ENCODE measurements at places on chromosomes 6 and 20.

DNA sequence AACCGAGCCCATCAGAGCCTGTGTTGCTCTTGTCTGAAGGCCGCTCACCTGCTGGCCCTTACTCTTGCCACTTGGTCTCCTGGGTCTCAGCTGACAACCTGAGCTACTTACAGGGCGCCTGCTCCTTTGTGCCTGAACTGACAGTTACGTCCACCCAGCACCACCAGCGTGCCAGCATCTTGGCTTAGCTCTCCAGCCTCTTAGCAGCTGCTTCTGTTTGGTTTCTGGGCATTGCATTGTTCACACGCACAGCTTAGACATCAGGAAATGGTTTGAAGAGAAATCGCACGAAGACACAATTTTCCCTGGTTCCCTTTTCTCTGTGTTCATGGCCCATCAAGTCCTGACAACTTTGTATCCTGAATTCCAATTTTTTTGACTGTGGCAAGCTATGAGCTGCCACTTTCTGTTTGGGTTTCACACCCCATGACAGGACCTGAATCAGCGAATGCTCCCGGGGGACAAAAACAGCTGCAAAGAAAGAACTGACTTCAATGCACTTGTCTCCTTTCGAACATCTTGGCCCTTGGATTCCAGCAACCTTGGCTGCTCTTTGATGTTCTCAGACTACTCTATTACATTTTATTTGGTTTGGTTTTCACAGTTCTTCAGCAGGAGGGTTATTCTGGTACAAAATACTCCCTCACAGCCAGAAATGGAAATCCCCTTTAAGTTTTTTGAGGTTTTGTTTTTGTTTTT lies 45.2 kb upstream of the LY86 start:
- no peak for DNase-seq

DNA sequence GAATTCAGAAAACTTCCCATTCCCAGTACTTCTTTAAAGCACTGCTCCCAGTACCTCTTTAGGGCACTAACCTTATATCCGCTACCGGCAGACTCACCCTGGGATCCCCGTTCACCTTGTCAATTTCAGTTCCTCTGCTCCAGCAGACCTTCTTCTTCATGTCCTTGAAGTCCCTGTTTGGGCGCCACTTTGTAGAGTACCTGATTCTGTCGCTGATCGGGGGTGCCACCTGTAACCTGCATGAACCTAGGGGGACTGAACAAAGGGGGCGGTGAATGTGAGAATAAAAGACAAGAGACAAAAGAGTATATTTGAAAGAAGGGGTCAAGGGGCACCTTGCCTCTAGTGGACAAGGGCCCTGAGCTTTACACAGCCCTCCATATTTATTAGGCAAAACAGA lies 4.9 kb upstream of the GINS1 start:
- DNase-seq: no peak

- no peak for DNase-seq
Observed at GRCh38 chr6:54060286-54060685, 51.0 kb upstream of the MLIP start.

GRCh38 chr6:7419065-7419464 lies 29.5 kb downstream of the RIOK1 start:
- DNase-seq: no peak

DNA sequence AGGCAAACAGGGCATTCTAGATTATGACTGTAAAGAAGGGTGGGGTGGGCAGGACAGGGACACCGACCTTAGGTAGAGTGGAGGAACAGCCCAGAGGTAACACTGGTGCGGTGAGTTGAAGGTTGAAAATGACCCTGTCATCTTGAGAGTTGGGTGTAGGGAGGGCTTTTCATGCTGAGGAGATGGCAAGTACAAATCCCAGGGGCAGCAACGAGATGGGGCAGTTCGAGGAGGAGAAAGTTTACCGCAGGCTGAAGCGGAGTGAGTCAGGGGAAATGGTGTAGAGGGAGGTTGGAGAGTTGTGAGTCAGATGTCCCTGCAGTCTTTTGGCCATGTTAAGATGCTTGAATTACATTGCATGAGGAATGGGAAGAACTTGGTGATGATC lies 101.1 kb downstream of the HIVEP1 start:
- DNase-seq: no peak

- no peak for DNase-seq
Observed at GRCh38 chr6:152529369-152529768, 107.8 kb downstream of the SYNE1 start.

DNA sequence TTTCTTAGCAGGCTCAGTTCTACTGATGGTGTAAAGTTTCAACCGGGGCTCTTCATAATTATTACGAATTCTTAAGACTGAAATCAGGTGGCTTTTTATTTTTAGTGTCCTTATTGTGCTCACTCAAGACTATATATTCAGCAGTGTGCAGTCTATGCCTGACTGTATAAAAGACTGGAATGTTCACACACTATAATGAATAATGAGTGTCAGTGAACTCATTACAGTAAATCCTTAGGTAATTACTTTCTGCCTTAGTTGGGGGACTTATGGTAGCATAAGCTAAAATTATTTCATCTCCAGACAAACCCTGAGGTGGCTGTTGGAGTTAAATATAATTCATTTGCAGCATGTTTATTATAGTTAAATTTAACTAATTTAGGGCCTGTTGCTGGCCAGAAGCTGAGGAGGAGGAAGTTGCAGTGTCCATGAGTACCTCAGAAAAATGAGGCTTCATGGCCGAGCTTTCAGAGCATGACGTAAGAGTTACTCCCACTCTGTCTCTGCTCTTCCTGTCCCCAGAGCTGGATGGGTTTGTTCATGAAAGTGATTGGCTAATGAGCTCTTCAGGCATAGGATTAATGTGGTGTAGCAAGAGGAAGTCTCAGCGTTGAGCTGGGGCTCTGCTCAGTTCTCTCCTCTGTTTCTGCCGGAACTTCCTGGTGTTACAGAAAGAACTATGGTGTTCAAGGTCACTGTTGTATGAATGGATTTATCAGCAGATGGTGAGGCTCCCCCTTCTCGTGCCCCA lies 335.7 kb downstream of the NRN1 start:
- no peak for DNase-seq

- no peak for DNase-seq
Observed at GRCh38 chr20:51221791-51222408, 199.0 kb upstream of the KCNG1 start.

DNA sequence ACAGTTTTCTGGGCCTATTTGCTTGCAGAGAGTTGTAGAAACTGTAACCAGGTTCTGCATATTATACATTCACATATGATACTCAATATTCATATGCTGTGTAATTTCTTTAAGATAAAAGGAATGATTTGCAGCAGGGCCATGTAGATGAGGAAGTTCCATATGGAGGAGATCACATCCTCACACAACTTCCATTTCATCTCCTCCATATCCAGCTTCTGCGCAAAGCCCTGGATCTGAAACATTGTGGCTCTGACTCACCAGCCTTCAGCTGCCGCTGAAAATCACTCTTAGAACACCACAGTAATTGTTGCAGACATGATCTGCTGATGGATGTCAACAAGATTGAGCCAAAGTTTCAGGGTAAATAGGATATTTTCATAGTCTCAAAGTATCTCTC lies 57.7 kb downstream of the PXDC1 start:
- no peak for DNase-seq

GRCh38 chr20:61965606-61966491 lies 99.8 kb downstream of the TAF4 start:
- DNase-seq: no peak

- no peak for DNase-seq
Observed at GRCh38 chr6:159121486-159121885, 47.7 kb upstream of the FNDC1 start.

DNA sequence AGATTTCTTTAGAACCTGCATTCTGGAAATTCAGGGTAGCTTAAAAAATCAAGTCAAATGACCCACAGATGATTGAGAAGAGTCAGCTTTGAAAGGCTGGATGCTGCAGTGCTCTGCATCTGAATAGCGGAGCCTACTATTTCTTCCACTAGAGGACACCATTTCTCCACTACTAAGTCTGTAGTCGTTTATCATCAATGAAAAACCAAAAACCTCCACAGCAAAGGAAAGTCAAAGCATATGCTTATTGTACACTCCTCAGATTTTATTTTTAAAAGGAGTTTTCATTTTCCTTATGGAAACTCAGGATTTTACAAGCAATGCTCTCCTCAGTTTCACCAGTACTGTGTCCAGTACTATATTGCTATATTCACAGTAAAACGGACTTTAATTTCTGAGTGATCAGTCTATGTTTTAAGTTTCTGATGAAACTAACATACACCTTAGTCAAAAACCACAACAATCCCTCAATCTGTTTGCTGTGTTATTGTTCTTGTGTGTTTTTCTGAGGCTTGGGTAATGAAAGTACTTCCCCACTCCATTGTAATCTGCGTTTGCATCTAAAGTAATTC lies 50.5 kb upstream of the ENPP5 start:
- no peak for DNase-seq

DNA sequence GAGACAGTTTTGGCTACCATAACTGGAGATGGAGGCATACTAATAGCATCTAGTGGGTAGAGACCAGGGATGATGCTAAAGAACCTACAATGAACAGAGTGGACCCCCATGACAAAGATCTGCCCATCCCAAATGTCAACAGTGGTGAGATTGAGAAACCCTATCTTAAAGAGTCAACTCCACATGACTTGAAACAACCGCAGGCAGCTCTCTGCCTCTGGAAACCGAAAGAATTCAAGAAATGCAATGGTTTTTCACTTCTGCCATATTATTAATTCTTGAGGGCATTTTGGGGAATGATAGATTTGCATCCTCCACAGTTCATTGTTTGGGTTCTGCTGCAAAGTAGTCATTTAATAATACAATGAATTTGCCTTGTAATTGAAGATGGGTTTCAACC lies 463.4 kb downstream of the MAFB start:
- DNase-seq: no peak

DNA sequence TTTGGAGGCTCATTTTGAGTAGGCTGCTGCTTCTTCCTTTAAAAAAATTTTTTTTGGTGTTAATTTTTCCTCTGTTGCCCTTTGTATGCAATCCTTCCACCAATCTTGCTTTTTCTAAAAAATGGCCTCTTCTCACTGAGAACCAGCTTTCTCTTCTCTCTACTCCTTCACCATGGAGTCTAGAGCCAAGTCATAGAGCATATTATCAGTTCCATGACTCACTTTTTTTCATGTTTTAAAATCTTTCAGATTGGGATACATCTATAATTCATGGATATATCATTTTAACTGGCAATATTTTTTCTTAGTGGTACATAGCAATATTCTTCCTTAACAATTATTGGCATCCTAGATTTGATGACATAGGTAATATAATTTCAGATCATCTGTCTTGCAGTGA lies 62.7 kb downstream of the SLX4IP start:
- no peak for DNase-seq

DNA sequence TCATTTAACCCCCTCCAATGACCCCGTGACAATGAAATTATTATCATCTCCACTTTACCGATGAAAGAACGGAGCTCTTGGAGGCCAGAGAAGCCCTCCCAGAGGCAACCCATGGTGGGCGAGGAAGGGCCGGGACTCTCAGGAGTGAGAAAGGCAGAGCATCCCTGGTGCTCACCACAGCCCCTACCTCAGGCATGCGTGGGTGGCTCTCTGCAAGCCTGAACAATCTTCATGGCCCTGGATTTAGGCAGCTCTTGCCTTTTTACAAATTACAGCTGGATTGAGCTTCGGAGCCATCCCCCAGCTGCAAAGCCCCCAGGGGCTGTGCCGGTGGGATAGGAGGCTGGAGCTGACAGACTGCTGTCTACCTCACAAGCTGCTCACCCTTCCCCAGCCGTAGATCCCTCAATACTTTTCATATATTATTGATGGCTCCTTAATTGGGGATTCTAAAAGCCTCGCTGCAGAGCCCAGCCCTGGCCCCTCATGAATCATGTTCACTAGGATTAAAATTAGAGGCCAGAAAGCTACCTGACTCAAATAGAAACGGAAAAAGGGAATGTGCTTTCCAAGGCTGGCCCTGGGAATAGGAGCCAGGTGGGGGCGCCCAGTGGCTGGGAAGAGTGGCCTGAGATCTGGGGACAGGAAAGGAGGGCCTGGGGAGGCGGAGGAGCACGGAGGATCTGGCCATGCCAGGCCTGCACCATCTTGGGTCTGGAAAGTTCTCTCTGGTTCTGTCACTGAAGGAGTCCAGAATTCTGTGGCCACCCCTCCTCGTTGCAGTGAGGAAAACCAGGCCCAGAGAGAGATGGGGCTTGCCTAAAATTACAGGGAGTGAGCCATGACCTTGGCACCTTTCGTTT lies 29.1 kb downstream of the CPNE5 start:
- no peak for DNase-seq

- DNase-seq: no peak
Observed at GRCh38 chr20:528923-529604, 14.5 kb downstream of the CSNK2A1 start.

GRCh38 chr6:159252955-159253508 lies 83.8 kb downstream of the FNDC1 start:
- no peak for DNase-seq

DNA sequence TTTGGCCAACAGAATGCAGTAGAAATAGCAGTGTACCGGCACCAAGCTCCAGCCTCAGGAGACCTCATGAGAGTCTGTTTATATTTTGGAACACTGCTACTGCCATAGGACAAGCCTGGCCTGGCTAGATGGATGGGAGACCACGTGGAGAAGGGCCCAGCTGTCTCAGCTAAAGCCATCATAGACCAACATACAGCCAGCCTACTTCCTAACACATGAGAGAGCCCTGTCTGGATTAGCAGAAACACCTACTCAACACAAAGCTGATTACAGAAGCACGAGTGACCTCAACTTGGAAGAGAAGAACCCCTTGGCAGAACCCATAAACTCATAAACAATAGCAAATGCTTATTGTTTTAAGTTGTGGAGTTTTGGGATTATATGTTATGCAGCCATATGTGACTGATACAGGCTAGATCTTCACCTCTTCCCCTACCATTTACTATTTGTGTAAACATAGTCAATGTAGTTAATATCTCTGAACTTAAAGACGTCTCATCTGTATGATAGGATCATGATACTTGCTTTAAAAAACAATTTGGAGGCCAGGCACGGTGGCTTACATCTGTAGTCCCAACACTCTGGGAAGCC lies 199.4 kb upstream of the ZNF217 start:
- no peak for DNase-seq

DNA sequence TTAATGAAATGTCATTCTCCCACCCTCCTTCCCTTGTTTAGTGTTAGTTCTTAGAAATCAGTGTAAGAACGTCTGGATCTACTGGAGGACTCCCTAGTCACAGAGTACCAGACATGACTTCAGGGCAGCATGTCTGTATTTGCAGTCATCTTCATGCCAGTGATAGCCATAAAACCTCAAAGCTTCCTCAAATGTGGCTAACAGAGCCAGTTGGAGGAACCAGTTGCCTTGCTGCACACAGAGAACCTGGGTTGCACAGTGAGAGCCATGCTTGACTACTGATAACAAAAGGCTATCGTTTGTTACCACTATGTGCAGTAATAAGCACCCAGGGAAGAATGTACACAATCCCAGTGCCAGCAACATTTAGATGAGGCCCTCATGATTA lies 20.1 kb downstream of the NT5E start:
- DNase-seq: no peak

DNA sequence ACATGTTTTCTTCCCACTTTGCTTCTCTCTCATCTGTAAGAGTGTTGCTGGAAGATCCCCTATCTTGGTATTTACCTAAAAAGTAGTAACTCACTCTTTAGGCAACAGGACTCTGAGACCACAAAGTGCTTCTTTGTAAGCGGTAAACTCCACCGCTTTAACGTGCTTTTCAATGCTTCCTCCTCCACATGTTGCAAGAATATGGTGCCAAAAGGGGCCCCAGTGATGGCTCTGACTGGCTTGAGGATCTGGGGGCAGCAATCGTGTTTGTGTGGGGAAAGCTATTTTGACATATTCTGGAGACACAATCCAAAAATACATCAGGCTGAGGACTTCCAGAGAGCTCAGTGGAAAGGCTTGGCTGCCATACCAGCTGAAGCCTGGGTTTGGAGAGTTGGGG lies 12.4 kb upstream of the CPNE5 start:
- DNase-seq: no peak

- no peak for DNase-seq
Observed at GRCh38 chr6:80163754-80164187, 57.3 kb downstream of the BCKDHB start.
